Neural progenitor cell (in vitro differentiated cells): ENCODE measurements at places on chromosomes 16 and 17.

GRCh38 chr16:15766918-15767317 lies 89.9 kb downstream of the MYH11 start:
- no peak for DNase-seq

GRCh38 chr16:78743556-78743955 lies 644.1 kb downstream of the WWOX start:
- DNase-seq = no peak

DNA sequence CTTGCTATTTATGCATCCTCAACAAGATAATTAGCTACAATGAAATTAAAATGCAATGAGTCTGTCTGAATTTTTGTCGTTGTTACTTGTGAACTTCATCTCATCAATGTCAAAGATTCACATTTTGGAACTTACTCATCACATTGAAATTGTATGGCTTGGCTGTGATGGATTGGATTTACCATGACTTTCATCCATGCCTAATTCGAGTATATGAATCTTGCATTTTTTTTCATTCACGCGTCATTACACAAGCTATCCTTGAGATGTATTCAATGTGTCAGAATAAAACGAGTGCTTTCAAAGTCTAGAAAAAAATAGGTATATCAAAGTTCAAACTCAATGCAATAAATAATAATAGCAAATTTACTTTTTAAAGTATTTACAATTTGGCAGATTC lies 265.3 kb downstream of the MAP2K6 start:
- DNase-seq = no peak

GRCh38 chr17:42895185-42895555 lies 5.4 kb upstream of the G6PC1 start:
- DNase-seq = no peak

DNA sequence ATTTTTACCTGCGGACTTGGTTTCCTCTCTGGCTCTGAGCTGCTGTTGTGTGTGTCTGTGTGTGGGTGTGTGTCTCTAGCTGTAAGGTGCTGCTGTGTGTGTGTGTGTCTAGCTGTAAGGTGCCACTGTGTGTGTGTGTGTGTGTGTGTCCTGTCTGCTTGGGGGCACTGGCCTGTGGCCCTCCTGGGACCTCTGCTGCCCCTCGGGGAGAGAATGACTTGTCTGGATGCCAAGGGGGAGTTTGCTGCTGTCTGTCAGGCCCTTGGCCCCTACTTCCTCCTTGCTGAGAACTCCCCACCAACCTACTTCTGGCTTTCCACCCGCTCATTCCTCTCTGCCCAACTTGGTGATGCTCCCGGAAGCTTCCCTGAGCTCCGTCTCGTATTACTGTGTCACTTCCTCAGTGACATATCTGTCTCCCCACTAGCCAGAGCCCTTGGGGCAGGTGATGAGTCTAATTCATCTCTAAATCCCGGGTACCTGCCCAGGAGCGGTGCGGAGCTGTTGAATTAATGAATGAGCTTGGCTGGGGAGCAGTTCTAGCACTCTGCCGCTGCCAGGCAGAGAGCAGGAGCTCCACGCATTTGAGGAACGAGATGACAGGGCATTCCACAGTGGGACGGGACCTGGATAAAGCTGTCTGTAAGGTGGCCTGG lies 3.5 kb upstream of the LASP1NB start:
- DNase-seq = no peak

DNA sequence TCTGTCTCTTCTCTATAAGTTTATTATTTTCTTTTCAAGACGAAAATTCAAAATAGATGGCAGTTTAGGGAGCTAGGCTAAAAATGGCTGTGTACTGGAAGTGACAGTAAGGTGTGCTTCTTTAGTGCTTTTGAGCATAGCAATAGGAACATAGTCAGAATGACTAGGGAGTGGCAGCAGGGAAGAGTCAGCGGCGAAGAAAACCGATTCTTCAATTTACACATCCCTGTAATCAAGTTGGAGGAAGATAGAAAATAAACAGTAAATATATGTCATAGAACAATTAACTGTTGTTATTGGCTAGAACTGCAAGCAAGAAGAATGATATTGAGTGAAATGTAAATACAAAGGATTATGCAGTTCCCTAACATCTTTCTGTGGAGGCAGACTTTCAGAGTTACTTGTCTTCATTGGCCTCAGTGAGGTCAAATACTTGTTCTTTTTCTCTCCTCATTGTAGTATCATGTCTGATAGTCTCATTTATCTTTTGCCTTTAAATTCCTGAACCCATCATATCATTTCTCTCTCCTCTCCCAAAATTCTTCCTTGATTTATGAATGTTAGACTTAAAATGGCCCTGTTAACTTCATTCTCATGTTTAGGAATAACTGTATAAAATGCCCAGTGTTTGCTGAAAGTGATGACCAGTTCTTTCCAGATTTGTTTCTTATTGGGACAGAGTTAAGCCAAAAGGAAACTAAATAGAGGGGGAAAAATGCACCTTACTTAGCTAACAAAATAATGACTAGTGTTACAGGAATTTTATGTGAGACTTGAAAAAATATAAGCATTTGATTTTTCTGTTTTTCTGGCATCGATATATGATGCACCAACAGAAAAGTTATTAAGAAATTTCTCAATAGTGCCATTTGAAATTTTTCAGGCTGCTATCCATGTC lies 211.4 kb downstream of the BCAS3 start:
- no peak for DNase-seq

GRCh38 chr16:28538733-28539596 lies at the start of gene NUPR1:
Gene NUPR1 (minus strand): TSS chr16:28538974. CDS start chr16:28538907, 67 bp downstream.
- DNase-seq = no peak

DNA sequence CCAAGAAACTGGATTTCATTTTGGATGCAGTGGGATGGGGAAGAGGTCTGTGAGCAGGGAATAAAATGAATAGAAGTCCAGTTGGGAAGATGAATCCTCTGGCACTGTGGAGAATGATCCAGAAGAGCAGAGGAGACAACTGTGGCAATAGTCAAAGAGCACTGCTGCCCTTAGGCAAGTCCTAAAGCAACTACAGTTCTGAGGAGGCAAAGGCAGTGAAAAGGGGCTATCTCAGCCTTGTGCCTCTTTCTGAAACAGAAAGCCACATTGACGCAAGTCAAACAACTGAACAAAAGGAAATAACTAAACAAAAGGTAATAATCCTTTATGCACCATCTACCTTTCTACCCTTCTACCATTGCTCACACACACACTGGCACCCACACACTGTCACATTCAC lies 238.0 kb upstream of the AXIN2 start:
- DNase-seq = no peak

DNA sequence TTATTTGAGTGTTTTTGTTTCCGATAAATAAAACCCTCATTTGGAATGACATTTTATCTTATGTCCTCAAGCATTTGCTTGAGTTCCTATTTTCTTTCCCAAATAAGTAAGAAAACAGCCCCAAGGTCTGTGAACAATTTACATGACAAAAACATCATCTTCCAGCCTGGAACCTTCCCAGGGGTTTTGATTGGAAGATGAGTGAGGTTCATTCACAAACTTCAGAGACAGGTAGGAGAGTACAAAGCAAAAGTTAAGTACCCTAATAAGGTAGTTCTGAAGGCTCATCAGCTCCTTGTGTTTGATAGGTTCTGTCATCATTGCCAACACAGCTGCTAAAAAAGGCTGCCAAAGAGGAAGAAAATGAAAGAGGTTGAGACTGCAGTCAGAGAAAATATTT lies 772.8 kb downstream of the CDH8 start:
- no peak for DNase-seq

DNA sequence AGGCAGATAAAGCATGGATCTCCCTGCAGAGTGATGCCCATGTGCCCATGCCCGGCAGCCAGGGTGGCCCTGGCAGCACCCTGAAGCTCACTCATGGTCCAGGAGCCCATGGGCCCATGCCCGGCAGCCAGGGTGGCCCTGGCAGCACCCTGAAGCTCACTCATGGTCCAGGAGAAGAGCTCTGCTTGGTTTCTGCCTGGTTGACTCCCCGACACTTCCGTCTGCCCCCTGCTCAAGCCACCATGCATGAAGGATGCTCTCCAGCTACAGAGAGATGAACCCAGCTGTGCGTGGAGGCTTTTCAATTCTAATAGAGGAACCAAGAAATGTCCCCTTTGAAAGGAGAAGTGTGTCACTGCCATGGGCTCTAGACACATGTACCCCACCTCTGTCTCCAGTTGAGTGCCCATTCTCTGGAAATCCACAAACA lies 8.7 kb downstream of the CCL17 start:
- DNase-seq = no peak

- DNase-seq = no peak
Observed at GRCh38 chr16:84451781-84452180, 52.7 kb downstream of the MEAK7 start.

GRCh38 chr16:54194334-54194743 lies 92.2 kb downstream of the IRX3 start:
- peak; percentile 55 for DNase-seq

GRCh38 chr16:20870122-20870820 lies 29.9 kb downstream of the DCUN1D3 start:
- DNase-seq = no peak

DNA sequence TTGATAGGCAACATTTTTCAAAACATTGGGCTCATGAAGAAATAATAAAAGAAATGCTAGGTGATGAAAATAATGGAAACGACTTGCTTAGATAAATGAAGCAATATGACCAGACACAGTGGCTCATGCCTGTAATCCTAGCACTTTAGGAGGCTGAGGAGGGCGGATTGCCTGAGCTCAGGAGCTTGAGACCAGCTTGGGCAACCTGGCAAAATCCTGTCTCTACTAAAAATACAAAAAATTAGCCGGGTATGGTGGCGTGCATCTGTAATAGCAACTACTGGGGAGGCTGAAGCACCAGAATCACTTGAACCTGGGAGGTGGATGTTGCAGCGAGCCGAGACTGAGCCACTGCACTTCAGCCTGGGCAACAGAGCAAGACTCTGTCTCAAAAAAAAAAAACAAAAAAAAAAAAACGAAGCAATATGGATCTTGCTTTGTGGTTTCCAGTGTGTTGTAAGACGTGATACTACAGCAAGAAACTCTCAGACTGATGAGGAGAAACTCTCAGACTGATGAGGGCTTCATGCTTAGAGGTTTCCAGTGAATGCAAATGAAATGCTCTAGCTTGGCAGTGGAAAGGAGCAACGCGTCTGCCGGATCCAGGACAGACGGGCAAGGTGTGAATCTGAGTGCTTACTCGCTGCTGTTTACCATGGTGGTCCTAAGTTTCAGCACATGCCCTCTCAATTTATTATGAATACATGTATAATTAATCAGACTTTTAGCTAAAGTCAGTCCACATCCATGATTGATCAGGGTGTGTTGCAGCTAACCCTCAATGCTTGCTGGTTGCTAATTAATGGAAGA lies 11.5 kb upstream of the IGF2BP1 start:
- no peak for DNase-seq

- no peak for DNase-seq
Observed at GRCh38 chr17:33667671-33668070, 374.6 kb upstream of the ASIC2 start.

DNA sequence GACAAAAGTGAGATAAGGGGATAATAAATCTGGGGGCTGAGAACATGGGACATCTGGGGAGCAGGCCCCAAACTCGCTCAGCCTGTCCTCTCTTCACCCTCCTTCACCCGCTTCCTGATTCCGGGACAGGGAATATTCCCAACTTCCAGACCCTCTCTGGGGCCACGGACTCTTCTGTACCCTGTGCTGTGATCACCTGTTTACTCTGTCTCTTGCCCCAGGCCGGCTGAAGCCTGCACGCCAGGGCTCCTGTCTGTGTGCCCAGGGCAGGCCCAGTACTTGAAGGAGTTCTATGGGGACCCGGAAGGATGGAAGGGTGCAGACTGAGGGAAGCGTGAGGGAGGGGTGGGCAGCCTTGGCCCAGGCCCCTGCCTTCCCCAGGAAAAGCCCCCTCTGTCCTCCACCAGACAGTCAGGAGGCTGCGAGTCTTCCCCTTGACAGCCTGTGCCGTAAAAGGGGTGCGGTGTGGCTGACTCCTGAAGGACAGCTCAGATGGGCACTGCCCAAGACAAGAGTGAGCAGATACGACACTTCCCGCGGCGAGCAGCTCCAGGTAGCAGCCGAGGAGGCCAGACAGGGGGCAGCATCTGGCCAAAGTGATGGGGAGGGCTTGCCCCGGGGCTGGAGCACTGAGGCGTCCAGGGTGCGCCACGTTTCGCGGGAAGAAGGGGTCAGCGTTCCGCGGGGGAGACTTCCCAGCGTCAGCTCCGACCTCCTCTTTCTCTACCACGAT lies 1.0 kb upstream of the CCNF start:
- DNase-seq = peak; percentile 64

DNA sequence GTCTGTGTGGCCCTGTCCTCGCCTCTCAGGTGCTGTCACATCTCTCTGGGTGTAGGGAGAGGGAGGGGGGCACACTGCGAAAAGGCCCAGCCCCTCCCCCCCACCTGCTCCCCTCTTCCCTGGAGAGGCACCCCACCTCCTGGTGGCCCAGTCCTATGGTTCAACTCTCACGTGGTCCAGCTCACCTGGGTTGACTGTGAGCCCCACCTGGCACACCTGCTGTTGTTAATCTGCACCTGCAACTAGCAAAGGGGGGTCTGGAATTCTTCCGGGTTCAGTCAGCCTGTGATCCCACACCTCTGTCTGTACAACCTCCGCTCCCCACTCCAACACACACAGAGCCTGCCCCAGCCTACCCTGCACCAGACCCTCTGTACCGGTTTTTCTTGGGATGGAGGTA lies 2.0 kb upstream of the SYNGR2 start:
- DNase-seq = no peak

- DNase-seq = no peak
Observed at GRCh38 chr16:21056396-21056795, 94.2 kb downstream of the DNAH3 start.

DNA sequence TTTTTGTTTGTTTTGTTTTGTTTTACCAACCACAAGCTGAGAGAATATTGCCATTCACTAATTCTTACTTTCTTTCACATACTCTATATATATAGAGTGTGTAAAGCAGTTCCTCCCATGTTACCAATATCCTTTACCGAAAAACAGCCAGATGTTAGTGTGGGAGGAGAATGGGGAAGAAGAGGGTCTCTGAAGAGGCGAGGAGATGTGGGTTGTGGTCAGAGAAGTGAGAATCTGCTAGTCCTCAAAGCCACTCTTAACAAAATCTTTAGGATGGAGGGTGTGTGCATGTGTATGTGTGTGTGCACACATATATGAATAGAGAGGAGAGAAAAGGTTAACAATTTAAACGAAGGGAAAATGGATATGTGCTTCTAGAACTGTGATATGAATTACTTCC lies 80.6 kb downstream of the TUBD1 start:
- DNase-seq = no peak

GRCh38 chr16:87457709-87458423 lies 35.0 kb downstream of the ZCCHC14 start:
- no peak for DNase-seq

GRCh38 chr17:14346801-14347200 lies 45.9 kb downstream of the HS3ST3B1 start:
- DNase-seq = no peak

DNA sequence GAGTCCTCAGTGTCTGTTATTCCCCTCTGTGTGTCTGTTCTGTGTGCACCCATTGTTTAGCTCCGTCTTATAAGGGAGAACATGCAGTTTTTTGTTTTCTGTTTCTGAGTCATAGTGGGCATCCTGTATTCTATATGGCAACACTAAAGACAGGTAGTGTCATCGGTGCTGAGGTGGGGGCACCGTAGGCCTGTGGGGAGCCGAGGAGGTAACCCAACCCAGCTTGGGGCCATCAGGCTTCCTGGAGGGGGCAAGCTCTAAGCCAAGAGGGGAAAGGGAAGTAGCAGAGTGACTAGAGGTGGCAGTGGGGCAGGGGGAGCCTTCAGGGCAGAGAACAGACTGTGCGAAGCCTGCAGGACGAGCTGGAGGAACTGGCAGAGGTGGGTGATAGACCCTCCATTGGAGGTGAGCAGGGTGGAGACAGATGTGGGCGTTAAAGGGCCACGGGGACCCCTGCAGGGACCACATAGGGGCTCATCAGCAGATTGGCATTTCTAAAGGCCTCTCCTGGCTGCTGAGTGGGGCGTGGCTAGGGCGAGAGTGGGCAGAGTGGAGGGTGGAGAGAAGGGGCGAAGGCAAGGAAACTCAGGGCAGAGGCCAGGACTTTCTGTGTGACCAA lies 36.5 kb downstream of the CPNE2 start:
- DNase-seq = no peak
